Common myeloid progenitor, CD34-positive (primary cell): ENCODE measurements at places on chromosomes 5 and 9.
A peak's percentile ranks its signal among the peaks of the same experiment; 100 is the strongest.

GRCh38 chr9:30160570-30160969, 2223.9 kb upstream of the ACO1 start:
- DNase-seq, result no peak

DNA sequence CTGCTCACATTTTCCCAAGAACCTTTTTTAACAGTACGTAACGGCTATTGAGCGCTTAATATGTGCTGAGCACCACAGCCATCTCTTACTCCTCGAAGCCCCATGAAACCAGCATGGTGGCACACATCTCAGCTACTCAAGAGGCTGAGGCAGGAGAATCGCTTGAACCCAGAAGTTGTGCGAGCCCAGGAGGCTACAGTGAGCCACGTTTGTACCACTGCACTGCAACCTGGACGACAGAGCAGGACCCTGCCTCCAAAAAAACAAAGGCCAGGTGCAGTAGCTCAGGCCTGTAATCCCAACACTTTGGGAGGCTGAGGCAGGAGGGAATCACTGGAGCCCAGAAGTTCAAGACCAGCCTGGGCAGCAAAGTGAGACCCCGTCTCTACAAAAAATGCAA, 28.2 kb downstream of the AQP7 start:
- no peak for DNase-seq

DNA sequence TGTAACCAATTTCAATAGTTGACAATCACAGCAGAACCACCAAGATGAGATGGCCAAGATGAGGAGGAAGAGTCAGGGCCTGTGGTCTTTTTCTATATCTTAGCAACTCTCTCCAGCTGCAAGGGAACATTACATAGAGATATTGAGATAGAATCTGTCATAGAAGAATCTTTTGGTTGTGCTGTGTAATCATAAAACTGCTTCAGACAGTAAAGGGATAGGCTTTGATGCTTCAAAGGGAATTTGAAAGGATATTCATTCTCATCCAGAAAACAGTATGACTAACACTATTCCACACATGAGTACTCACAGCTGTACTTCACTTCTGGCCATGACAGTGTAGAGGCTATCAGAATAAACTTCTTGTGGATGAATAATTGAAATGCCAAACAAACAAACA, 145.9 kb downstream of the YIPF5 start:
- no peak for DNase-seq

DNA sequence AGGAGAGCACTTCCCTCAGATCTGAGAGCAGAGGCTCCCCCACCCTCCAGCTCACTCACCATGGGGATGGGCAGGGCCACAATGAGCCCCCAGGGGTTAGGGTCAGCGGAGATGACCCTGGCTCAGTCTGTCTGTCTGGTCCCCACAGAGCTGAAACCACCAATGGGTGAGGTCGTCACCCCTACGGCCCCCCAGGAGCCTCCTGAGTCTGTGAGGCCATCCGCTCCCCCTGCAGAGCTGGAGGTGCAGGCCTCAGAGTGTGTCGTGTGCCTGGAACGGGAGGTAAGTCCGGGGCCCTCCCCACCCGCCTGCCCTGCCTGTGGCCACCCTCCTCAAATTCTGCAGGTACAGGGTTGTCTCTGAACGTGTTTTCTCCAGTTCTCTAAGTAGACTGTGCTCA, 49.6 kb downstream of the LRSAM1 start:
- DNase-seq, result no peak

DNA sequence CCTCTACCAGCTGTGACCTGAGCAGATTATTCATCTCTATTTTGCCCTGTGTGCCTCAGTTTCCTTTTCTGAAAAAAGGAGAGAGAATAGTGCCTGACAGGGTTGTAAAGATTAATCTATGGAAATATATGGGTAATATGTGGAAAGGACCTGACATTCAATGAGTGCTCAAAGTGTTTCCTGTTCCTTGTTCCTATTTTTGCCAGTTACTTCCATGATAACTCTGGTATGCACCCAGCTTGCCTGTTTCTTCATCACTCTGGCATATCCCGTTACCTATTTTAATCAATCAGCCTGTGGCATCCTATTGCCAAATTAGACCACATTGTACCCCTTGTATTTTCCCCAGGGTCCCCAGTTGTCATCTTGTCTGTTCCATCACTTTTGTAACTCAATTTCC, 3.6 kb upstream of the ARAP3 start:
- DNase-seq, result no peak

DNA sequence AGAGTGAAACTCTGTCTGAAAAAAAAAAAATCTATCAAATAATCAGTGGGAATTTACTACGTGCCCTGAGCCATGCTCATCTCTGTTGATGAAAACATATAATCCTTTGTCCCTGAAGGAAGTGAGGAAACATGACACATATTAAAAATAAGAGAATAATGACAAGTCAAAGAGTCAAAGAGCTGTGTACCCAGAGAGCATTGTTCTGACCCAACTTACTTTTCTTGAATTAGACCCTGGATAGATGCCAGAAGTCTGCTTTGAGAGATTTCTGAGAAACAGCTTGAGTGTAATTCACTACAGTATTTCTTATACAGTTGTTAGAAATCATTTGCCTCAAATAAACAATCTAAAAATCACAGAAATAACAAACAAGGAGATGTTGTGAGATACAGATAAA, 490.0 kb upstream of the PIK3R1 start:
- DNase-seq, result no peak

DNA sequence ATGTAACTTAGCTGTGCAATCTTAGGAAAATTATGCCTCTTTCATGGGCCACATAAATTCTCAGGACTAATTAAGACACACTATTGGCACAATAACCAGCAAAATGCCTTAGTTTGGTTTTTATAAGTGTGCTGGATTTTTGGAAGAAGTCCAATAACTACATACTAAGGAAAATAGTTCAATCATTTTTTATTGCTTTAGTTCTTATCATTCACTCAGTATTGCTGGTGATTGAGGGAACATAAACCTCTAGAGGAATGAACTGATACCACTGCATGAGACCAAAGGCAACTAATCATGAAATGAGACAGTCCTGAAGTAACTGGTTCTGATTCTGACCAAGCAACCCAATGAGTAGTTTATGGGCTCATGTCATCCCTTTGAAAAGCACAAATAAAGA, 571.5 kb downstream of the PDE4D start:
- DNase-seq, result no peak

DNA sequence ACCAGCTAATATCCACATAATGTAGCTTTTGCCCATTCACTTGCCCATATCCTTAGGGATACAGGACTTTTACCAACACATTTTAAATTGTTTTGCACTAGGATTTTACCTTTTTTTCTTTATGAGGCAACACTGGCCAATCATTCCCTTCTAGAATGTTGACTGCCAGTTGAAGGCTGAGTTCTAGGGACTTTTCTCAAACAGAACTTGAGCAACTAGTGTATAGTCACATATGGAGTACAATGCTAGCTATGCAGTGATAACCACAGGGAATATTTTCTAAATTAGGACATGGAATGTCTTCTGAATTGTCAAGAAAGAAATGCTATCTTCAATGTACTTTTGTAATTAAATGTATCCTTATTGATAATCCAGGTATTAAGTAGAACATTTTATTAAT, 133.6 kb downstream of the OXCT1 start:
- DNase-seq, result no peak

DNA sequence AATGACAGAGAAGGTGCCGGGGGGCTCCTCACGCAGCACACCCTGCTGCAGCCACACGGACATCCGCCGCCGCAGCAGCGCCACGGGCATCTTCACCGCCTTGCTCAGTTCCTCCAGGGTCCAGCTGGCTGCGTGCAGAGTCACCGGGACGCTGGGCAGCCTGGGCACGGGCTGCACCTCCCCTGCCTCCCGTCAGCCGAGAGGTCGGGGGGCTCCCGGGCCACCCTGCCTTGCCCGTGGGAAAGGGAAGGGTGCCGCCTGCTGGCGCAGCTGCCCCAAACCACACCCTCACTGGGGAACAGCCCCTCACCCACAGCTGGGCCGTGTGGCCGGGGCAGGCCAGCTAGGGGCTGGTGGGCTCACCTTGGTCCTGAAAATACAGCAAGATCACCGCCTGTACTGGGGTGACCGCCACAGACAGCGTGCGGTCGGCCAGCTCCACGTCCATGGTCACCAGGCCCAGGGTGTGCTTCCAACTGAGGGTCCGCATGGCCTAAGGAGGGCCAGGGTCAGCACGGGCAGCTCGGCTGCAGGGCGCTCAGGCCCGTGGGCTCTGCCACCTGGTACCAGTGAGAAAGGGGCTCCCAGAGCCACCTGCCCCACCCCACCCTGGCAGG, 3.6 kb upstream of the TMEM210 start:
- DNase-seq, result no peak

DNA sequence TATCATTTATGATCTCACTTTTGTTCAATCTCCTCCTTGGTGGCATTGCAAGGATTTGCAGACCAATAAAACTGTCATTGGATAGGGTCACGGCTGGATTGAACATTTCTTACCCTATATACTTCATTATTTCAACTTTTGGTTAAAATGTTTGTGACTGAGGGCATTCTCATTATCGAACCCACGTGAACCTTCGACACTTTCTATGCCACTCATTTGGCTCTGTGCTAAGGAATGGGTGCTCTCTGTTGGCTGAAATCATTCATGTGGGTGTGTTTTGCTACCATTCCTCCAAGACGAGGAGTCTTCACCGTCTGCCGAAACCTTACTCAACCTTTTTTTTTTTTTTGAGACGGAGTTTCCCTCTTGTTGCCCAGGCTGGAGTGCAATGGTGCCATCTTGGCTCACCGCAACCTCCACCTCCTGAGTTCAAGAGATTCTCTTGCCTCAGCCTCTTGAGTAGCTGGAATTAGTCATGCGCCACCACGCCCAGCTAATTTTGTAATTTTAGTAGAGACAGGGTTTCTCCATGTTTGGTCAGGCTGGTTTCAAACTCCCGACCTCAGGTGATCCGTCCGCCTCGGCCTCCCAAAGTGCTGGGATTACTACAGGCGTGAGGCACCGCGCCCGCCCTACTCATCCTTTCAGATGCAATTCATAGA, 62.5 kb downstream of the CSNK1A1 start:
- DNase-seq, result no peak

GRCh38 chr9:125405938-125406809, 144.5 kb downstream of the GAPVD1 start:
- no peak for DNase-seq

DNA sequence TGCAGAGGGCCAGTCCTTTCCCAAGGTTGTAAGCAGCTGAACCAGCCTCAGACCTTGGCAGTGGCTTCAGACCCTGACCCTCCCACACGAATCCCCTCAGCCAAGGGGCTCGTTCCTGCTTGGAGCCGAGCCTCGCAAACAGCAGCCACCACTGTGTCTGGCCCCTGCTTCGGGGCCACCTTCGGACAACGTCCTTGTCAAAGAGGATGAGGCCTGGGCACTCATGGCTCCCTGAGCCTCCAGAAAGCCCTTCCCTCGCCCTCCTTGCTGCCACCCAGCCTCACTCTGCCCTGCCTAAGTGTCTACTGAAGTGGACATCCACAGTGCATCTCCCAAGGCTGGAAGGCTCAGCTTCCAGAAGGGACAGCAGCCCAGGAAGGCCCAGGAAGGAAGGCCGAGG, 161.7 kb downstream of the OLFM1 start:
- no peak for DNase-seq

DNA sequence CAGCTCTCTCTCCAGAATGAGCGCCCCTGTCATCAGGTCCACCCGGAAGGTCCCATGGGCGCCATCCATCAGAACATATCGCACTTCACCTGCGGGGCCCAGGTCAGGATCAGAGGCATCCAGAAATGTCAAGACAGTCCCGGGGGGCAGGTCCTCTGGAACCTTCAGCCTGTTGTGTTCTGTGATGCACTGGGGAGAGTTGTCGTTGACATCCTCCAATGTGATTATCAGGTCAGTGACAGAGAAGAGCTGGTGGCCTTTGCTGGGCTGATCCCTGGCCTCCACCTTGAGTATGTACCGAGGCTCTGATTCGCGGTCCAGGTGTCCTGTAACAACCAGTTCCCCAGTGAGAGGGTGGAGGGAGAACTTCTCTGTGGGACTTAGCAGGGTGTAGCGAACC, 25.2 kb downstream of the FAT2 start:
- DNase-seq, result no peak

- DNase-seq, result peak; percentile 1
Observed at GRCh38 chr5:7518947-7519560, 123.1 kb downstream of the ADCY2 start.

DNA sequence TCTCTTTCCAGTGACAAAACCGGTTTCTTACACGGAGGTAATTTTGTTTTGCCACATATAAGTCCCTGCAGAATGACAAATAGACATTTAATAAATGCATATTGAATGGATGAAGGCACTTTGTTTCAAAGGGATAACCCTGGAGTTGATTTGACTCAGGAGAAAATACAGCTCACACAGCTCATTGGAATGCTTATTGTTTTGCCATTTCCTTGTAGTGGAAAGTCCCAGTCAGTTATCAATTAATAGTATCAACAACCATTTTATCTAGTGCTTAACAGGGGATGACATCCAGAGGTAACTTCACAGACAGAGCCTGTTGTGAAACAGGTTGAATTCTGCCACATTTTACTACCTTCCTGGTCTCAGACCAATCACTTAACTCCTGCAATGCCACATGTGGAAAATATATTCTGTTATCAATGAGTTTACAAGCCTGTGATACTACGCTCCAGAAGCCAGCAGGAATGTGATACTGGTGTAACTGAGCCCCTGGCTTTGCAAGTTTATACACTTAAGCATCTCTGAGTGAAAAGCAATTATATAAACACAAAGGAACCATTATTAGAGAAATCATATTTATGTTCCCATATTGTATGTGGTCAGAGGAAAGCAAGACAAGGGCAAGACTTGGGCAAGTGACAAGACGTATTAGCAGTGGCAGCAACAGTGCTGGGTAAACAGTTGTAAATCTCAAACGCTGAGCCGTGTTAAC, 123.1 kb upstream of the ANKRD55 start:
- DNase-seq, result no peak

- peak; percentile 18 for DNase-seq
Observed at GRCh38 chr5:72134226-72134899, 27.1 kb downstream of the MAP1B start.

DNA sequence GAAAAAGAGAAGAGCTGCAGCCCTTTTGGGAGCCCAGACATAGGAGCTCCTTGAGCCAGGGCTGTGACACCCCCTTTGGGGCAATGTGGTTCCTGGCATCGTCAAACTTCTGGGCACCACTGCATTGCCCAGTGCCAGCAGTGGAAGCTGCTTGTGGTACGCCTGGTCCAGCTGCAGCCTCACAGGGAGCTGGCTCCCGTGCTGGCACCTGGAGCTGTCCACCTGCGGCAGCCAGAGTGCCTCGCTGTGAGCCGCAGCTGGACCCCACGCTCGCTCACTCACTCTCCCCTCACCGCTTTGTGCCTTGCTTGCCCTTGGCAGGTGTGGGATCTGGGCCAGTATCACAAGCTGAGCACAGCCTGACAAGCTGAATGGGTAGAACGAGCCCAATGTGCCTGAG, 1150.8 kb upstream of the CDH6 start:
- DNase-seq, result no peak

- DNase-seq, result peak; percentile 61
Observed at GRCh38 chr5:100731768-100732167, 171.3 kb downstream of the ST8SIA4 start.

DNA sequence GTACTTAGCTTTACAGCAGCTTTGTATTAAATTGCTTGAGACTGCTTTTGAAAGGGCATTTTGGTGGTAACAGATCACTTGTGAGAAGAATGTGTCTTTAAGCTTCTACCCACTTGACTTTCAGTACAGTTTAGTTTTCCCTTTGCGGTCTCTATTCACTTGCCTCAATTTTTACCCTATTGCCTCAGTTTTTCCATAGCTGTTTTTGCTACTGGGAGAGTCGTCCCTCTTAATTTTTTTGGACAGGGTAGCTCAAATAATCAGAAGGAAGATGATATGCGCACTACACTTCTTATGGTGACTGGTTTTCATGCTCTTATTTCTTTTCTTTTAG, 18.8 kb downstream of the UGCG start:
- DNase-seq, result no peak
